ENCODE measurements at places on chromosomes 3 and 15. TPM values are rescaled to one million over a fixed set of nuclear protein-coding genes. Genes with fewer than 3 reads are reported as not detected.
A peak's percentile ranks its signal among the peaks of the same experiment; 100 is the strongest.

GRCh38 chr3:162492446-162493081 is 996.0 kb downstream of the OTOL1 start:
- H3K4me1 ChIP-seq, result no peaks in the 10 kb centered on the region
- H3K27me3 ChIP-seq, result no peaks in the 10 kb centered on the region
- H3K36me3 ChIP-seq, result no peaks in the 10 kb centered on the region

The SLC51A gene
- polyA plus RNA-seq, result 6.5 TPM

- H3K27ac ChIP-seq, result no peak overlapping the region
- no peaks in the 10 kb centered on the region for H3K27me3 ChIP-seq
- no peaks in the 10 kb centered on the region for H3K36me3 ChIP-seq
- H3K4me1 ChIP-seq, result peaks cover under 1% of the 10 kb centered on the region
- no peak for DNase-seq
Measured at GRCh38 chr15:70242951-70243685, 145.4 kb upstream of the TLE3 start.

The DNAJC19 gene
- 120 TPM for polyA plus RNA-seq

The USP50 gene
- polyA plus RNA-seq, result not detected

The HIGD2B gene
- not detected for polyA plus RNA-seq

DNA sequence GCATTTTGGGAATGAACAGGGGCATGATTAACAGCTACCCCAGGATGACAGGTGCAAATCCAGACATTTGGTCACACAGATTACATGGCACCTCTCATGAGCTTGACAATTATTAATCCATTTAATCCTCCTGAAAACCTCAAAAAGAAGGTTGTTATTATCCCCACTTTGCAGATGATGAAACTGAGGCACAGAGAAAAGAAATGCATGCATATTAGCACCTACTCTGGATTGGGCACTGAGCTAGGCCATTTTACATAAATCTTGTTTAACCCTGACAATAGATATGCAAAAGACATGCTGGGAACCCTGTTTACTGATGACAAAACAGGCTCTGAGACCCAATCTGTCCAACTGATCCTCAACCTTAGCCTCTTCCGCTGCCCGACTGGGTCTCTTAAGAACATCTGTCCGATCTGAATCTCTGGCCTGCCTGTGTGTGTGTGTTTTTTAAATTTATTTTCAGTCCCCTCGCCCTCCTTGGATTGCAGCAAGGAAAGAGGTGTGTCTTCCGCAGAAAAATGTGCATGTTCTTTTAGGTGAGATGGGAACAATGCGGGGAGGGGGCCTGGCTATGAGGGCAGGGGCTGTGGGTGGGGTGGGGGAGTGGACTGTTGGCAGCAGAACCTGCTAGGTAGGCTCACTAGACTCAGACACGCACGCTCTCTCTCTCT is 162.5 kb downstream of the WNT7A start:
- no peaks in the 10 kb centered on the region for H3K27me3 ChIP-seq
- DNase-seq, result peak; percentile 5
- no peaks in the 10 kb centered on the region for H3K4me1 ChIP-seq
- no peak overlapping the region for H3K4me3 ChIP-seq

The GOLGA6L4 gene
- polyA plus RNA-seq, result 3.0 TPM

DNA sequence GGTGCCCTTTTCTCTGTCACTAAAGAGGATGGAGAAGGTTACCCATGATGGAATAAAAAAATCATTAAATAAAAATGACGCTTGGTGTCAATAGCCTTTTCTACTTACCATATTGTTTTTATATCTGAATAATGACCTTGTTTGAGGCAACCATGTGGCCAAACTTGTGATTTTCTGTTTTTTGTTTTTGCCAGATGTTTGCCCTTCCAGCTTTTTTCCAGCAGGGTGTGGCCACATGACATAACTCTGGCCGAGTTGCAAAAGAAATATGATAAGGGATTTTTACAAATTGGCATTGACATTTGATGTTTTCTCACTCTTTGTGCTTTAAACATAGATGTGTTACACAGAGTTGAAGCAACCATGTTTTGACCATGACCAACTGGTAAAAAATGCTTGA is 39.7 kb upstream of the EPHA3 start:
- no peak overlapping the region for H3K27ac ChIP-seq
- H3K27me3 ChIP-seq, result no peaks in the 10 kb centered on the region
- no peak overlapping the region for H3K4me3 ChIP-seq
- no peaks in the 10 kb centered on the region for H3K36me3 ChIP-seq
- DNase-seq, result no peak

- peak overlapping the region; percentile 100 for H3K4me3 ChIP-seq
- H3K4me1 ChIP-seq, result peaks cover 11% of the 10 kb centered on the region
- no peaks in the 10 kb centered on the region for H3K27me3 ChIP-seq
- peaks cover 5% of the 10 kb centered on the region for H3K36me3 ChIP-seq
Measured at GRCh38 chr15:82751308-82751707, 41.6 kb upstream of the AP3B2 start.

DNA sequence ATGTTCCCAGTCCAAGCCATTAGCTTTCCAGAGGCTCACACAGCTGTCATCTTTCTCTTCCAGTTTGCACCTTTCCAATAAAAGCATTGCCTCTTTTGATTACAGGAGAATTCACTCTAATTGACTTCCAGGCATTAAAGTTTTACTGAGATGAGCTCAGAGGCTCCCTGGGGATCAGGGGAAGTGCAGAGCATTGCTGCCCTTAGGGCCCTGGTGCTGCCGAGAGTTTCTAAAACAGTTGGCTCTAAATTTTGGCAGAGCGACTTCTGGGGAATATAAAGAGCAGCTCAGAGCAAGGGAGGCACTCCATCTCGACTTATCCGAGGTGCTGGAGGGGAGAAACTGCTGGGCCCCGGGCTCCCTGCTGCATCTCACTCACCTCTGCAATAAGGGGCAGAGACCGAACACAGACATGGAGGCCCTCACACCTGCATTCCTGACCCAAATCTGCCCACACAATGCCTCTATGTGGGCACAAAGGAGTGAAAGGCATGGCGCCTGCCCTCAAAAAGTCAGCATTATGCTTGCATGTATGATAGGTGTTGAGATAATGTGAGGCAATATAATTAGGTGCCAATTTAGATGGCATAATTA is 61.7 kb downstream of the SCN11A start:
- H3K36me3 ChIP-seq, result no peaks in the 10 kb centered on the region
- DNase-seq, result no peak
- H3K27me3 ChIP-seq, result no peaks in the 10 kb centered on the region
- H3K27ac ChIP-seq, result no peak overlapping the region
- no peaks in the 10 kb centered on the region for H3K4me1 ChIP-seq

The TUSC7 gene
- polyA plus RNA-seq, result not detected

- DNase-seq, result no peak
- H3K36me3 ChIP-seq, result no peaks in the 10 kb centered on the region
- H3K4me3 ChIP-seq, result no peak overlapping the region
- no peaks in the 10 kb centered on the region for H3K27me3 ChIP-seq
Measured at GRCh38 chr3:30098653-30099455, 507.5 kb upstream of the TGFBR2 start.

- H3K27ac ChIP-seq, result no peak overlapping the region
- H3K4me1 ChIP-seq, result no peaks in the 10 kb centered on the region
- no peaks in the 10 kb centered on the region for H3K27me3 ChIP-seq
- no peaks in the 10 kb centered on the region for H3K36me3 ChIP-seq
Measured at GRCh38 chr15:54577476-54578250, 599.4 kb downstream of the UNC13C start.

The RTP3 gene
- 0.30 TPM for polyA plus RNA-seq

- H3K36me3 ChIP-seq, result no peaks in the 10 kb centered on the region
- peak within 1 kb of the TSS; percentile 69 for H3K4me3 ChIP-seq
- DNase-seq, result peak; percentile 89
- H3K27me3 ChIP-seq, result no peaks in the 10 kb centered on the region
- H3K4me1 ChIP-seq, result peaks cover 8% of the 10 kb centered on the region
Measured at GRCh38 chr15:90529371-90530249, at the start of gene CRTC3. TSS of gene CRTC3 (plus strand) at chr15:90529923. CDS start at chr15:90530072, 149 bp downstream.

DNA sequence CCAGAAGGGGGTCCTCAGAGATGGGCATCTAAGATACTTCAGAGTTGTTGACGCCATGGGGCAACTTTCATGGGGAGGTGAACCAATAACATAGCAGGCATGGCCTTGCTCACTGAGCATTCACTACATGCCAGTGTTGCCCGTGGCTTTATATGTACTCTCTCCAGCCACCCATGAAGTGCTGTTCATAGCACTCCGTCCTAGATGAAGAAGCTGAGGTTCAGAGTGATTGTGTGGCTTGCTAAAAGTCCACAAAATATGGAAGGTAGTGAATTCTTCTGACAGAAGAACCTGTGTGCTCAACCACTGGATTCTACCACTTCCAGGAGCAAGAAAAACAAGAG is 9.8 kb upstream of the SEMA4B start:
- H3K36me3 ChIP-seq, result no peaks in the 10 kb centered on the region
- no peak overlapping the region for H3K4me3 ChIP-seq
- no peaks in the 10 kb centered on the region for H3K4me1 ChIP-seq

DNA sequence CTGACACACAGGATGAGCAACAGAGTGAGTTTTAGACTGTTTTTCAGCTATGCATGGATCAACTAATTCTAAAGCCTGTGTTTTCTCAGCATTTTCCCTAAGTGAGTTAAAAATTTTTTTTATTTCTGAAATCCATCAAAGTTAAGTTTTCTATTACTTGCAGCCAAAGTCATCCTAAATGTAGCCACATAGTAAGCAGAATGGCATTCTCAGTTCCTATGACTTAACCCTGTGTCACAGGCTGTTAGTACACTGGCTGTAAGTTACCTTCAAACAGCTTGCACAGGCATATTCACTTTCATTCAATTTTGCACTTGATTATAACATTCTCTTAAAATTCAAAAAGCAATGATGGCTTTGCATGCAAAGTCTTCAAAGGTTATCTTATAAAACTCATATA is 368.2 kb downstream of the OCA2 start:
- no peak overlapping the region for H3K27ac ChIP-seq
- no peak overlapping the region for H3K4me3 ChIP-seq

DNA sequence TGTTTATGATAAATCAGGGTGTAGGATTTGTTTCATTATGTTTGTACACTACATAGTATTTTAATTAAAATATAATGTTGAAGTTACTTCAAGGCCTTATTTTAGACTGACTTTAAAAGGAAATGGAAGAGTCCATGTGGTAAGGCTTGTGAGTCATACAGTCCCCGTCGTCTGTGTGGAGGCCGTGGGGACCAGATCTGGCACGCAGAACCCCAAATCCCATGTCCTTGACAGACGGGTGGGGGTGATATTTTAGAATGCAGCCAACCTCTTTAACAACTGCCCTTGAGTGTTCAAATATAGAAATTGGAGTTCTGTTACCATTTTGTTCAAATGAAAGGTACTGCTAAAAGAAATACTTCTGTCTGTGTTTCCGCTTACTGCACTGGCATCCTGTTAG is 35.8 kb downstream of the ABHD17C start:
- no peaks in the 10 kb centered on the region for H3K36me3 ChIP-seq
- DNase-seq, result no peak
- H3K27me3 ChIP-seq, result no peaks in the 10 kb centered on the region
- no peak overlapping the region for H3K4me3 ChIP-seq
- no peaks in the 10 kb centered on the region for H3K4me1 ChIP-seq

DNA sequence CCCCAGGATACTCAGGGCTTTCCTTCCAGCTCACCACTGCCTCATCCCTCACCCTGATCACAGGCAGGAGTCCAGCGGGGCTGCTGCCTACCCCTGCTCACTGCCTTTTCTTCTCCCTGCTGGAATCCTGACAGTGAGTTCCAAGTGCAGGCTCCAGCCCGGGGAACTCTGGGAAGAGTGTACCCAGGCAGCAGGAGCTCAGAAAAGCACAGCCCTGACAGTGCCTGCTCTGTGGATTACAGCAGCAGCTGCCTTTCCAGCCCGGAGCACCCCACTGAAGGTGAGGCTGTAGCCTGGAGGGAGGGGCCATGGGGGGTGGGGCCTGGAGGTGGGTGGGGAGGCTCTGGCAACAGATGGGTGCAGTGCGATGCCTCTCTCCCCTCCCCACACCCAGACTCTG is 6.1 kb upstream of the JMJD7 start:
- DNase-seq, result no peak
- H3K27me3 ChIP-seq, result no peaks in the 10 kb centered on the region
- no peak overlapping the region for H3K27ac ChIP-seq

GRCh38 chr3:15683253-15683652 is 81.7 kb downstream of the BTD start:
- no peaks in the 10 kb centered on the region for H3K4me1 ChIP-seq
- H3K36me3 ChIP-seq, result peaks cover 5% of the 10 kb centered on the region
- no peak overlapping the region for H3K27ac ChIP-seq
- no peaks in the 10 kb centered on the region for H3K27me3 ChIP-seq

GRCh38 chr3:150376001-150376848 is 31.9 kb upstream of the TSC22D2 start:
- no peaks in the 10 kb centered on the region for H3K4me1 ChIP-seq
- H3K4me3 ChIP-seq, result no peak overlapping the region
- H3K27me3 ChIP-seq, result no peaks in the 10 kb centered on the region
- no peaks in the 10 kb centered on the region for H3K36me3 ChIP-seq
- no peak for DNase-seq
- H3K27ac ChIP-seq, result peak overlapping the region; percentile 61

GRCh38 chr3:71090207-71090606 is 493.3 kb downstream of the FOXP1 start:
- H3K36me3 ChIP-seq, result no peaks in the 10 kb centered on the region
- H3K27me3 ChIP-seq, result no peaks in the 10 kb centered on the region
- H3K27ac ChIP-seq, result no peak overlapping the region
- H3K4me1 ChIP-seq, result no peaks in the 10 kb centered on the region

The AADACL2 gene
- polyA plus RNA-seq, result not detected

GRCh38 chr3:108065096-108065495 is 25.7 kb downstream of the CD47 start:
- H3K36me3 ChIP-seq, result no peaks in the 10 kb centered on the region
- no peak overlapping the region for H3K27ac ChIP-seq
- H3K4me3 ChIP-seq, result no peak overlapping the region
- no peak for DNase-seq

DNA sequence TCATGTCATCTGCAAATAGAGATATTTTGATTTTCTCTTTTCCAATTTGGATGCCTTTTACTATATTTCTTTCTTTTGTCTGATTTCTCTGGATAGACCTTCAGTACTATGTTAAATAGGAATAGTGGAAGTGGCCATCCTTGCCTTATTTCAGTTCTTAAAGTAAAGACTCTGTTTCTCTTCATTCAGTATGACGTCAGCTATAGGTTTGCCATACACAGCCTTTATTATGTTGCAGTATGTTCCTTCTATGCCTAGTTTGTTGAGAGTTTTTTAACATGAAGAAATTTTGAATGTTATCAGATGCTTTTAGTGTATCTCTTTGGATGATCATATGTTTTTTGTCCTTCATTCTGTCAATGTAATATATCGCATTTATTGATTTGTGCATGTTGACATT is 566.7 kb upstream of the ROBO1 start:
- no peaks in the 10 kb centered on the region for H3K4me1 ChIP-seq
- no peaks in the 10 kb centered on the region for H3K36me3 ChIP-seq
- H3K4me3 ChIP-seq, result no peak overlapping the region
- H3K27me3 ChIP-seq, result no peaks in the 10 kb centered on the region

- H3K36me3 ChIP-seq, result no peaks in the 10 kb centered on the region
Measured at GRCh38 chr3:196513697-196514349, 1.3 kb downstream of the SMCO1 start.

The PIERCE2 gene
- polyA plus RNA-seq, result 9.6 TPM

The BRK1 gene
- 308 TPM for polyA plus RNA-seq

- H3K27ac ChIP-seq, result no peak overlapping the region
- DNase-seq, result no peak
- H3K4me3 ChIP-seq, result no peak overlapping the region
- H3K4me1 ChIP-seq, result no peaks in the 10 kb centered on the region
- no peaks in the 10 kb centered on the region for H3K36me3 ChIP-seq
Measured at GRCh38 chr15:60328852-60329443, 68.8 kb downstream of the ANXA2 start.

- DNase-seq, result peak; percentile 20
- H3K27ac ChIP-seq, result no peak overlapping the region
- no peak overlapping the region for H3K4me3 ChIP-seq
Measured at GRCh38 chr3:45182915-45183871, 37.0 kb upstream of the CDCP1 start.

All from kidney (tissue), 22 donors.